Suppressor macrophage treated with lipopolysaccharide for 1 hour (primary cell): ENCODE measurements at places on chromosomes 1 and 21.
A peak's percentile ranks its signal among the peaks of the same experiment; 100 is the strongest.

DNA sequence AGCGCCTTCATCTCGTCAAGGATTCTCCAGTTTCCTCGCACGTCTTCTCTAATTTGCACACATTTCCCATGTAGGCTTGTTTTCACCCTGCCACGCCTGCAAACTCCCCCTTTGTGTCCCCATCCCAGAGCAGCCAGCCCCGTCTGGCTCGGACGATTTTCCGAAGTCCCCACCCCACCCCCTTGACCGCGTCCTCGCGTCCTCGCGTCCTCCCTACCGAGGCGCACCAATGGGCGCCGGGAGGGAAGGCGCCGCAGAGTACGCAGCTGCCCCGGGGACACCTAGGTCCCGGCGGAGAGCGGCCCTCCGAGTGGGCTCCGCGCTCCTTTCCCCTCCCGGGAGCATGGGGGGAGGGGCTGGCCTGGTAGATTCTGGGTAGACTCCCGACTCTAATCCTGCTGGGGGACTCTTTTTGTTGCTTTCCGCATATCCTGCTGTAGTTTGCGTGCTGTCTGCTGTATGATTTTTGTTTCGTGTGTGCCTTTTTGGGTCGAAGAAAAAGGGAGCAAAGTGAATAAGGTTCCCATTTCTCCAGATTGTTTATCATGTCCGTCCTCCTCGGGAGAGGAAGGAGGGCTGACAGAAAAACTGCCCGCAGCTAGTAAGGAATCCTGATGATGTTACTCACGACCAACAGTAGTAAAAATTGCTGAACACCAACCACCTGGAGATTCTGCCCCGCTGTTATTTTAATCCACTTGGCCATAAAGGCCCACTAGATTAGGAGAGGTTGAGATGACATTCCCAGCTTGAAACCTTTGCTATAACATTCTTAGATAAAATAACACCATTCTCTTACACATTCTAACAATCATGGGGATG is 1.5 kb downstream of the CACHD1 start:
- DNase-seq, result peak; percentile 47

DNA sequence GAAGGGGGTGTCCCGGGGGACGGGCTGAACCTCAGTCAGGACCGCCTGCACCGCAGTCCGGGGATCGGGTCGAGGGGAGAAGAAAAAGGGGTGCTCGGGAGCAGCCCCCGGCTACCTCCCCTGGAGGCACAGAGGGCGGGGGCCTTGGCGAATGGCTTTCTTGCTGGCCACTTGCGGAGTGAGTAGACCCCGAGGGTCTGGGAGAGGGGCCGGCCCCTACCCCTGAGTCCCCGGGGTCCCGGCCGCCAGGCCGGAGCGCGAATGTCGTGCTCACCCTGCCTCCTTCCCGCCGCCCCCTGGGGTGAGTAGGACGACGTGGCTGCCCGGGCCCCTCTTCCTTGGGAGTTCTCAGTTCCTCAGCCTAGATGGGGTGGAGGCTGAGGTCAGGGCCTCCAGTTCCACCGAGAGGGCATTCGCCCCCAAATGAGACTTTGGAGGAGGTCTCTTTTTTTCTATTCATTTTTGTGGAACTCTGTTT is 113.0 kb downstream of the OSBPL9 start:
- peak; percentile 66 for DNase-seq

- no peak for DNase-seq
Measured at GRCh38 chr1:69743146-69743545, 175.4 kb downstream of the LRRC7 start.

- DNase-seq, result no peak
Measured at GRCh38 chr1:156842618-156843300, 16.2 kb downstream of the INSRR start.

DNA sequence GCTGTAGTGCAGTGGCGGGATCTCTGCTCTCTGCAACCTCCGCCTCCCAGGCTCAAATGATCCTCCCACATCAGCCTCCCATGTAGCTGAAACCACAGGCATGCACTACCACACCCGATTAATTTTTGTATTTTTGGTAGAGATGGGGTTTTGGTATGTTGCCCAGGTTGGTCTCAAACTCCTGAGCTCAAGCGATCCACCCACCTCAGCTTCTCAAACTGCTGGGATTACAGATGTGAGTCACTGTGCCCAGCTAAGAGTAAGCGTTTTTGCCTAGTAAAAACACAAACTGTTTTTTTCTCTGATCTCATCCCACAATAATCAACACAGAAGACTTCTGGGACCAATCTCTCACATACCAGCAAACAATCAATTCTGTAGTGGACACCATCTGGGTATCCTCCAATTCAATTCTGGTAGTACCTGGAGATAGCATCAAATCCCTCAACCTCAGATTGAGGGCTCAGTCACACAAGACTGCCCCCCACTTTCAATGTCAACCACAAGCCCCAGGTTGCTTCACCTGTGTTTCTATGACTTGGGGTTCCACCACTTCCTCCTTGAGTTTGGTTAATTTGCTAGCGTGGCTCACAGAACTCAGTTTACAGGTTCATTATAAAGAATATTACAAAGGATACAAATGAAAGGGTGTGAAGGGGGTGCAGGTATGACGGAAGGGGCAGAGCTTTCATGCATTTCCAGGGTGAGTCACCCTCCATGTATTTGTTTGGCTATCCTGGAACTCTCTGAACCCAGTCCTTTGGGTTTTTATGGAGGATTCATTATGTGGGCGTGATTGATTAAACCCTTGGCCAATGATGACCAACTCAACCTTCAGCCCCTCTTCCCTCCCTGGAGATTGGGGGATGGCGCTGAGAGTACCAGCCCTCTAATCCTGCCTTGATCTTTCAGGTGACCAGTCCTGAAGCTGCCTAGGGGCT is 40.0 kb upstream of the RHOU start:
- no peak for DNase-seq

GRCh38 chr1:163300568-163300967 is 21.2 kb upstream of the NUF2 start:
- DNase-seq, result no peak

GRCh38 chr1:214050513-214051401 is 63.0 kb downstream of the PROX1 start:
- no peak for DNase-seq

GRCh38 chr1:227453631-227454355 is 109.6 kb upstream of the ZNF678 start:
- no peak for DNase-seq

GRCh38 chr1:160371346-160371631 is 4.4 kb downstream of the NHLH1 start:
- no peak for DNase-seq

DNA sequence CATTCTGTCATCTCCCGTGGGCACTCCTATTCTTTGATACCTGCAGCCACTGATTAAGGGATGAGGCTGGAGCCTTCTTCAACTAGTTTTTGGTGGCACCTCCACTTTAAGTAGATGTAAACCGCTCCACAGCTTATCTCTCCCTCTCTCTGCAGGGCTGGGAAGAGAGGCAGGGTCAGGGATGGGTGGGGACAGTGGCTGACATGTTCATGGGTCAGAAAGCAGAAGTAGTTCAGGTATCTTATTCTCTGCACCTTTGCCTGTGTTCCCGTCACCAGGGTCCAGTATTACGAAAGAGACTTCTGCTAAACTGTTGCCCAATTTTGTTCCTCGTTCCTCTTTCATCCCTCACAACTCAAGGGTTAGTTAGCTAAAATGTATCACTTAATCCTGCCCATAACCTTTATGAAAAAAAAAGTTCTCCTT is 51.7 kb upstream of the EDEM3 start:
- peak; percentile 74 for DNase-seq

DNA sequence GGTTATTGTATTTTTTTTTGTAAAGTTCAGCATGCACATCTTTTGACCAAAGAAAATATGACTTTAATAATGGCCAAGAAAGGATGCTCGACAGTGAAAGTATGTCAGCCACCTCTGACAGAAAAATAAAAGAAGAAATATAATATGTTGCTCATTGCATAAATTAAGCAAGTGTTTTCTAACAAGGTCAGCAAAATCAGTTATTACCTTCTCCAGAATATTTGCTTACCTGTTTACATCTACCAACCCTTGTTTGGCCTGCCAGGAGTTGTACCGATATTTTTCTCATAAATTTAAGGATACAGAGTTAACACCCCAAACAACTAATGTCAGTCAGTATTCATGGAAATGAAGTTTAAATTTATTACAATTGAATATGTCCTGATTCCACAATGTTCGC is 685.4 kb downstream of the PLA2G4A start:
- DNase-seq, result no peak
